ENCODE measurements at places on chromosomes 2 and 18.

DNA sequence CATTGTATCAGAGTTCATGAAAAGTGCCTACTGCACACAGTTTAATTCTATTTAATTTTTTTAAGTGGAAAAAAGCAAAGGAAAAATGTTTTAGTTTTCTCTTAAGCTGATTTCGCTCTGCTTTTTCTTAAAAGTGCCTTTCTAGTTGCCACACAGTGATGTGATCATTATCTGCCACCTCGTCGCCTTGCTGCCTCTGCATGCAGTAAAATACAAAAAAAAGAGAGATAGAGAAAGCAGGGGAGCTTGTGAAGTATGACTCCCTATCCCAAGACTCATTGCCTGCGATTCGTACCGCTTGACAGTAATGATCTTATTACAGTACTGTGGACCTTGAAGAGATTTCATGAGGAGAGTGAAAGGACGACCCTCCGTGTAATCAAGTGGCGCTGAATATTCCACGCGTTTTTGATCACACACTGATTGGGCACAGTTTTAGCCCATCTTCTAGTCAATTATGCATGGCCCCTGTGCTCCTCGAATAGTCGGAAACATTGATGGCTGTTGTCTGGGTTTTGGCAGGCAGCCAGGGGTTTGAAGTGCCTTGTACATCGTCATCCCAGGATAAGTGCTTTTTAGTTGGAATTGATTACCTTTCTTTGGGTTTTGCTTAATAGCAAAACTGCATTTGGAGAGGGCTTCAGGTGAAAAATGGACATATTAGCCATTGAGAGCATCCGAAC, 188.3 kb downstream of the GBX2 start:
- DNase-seq: no peak

DNA sequence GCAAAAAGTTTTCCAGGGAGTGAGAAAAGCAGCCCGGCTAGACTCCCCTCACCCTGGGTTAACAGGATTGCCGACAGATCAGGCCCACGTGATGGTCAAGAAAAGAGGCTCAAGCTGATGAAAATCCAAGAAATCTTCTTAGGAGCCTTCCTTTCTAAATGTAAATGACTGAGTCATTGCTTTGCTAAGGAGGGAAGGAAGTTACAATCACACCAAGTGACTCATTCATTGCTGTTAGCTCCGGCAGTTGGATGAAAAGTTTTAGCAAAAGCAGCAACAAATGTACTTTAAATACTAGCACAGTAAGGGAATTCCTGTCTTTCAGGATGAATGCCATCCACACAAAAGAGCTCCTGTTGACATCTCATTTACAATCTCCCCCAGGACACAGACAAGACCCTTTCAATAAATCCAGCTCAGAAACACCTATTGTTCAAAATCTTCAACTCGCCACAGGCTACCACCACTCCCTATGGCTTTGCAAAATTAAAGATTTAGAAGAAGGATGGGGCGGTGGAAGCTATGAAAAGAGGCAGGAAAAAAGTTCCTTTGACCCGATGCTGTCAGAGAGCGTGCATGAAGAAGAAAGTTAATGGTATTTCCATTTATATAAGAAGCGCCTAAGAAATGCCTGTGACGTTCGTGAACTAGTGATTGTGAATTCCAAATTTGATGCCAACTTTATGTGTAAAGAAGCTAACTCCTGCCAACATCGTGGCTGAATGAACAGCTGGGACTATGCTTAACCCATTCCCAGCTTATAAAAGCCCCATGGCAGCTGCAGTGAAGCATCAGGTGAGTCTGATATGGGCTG, 153.7 kb downstream of the TGIF1 start:
- no peak for DNase-seq

GRCh38 chr18:74281011-74281979, 10.5 kb downstream of the CYB5A start:
- no peak for DNase-seq

DNA sequence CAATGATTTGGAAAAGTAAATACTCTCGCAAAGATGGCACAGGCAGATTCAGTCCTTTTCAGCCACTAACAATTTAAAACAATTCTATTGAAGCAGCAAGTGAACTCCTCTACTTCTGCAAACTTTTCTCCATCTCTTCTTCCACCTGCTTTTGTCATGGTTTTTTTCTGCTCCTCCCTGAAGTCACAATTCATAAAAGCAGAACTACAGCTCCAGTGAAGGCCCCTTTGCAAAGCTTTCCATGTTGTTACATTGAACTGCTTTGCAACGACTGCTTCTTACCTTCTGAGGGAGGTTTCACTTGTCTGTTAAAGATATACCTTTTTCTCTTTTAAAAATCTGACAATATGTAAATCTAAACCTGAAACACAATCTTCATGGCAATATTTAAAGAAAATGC, 3.7 kb upstream of the SERTAD2 start:
- DNase-seq: no peak

GRCh38 chr2:45498661-45499550, 112.2 kb downstream of the SRBD1 start:
- no peak for DNase-seq

- no peak for DNase-seq
These were observed 391.4 kb downstream of the DCDC2C start for GRCh38 chr2:4094743-4095142.

- no peak for DNase-seq
These were observed 18.5 kb downstream of the ACKR3 start for GRCh38 chr2:236587861-236588815.

- no peak for DNase-seq
These were observed 147.6 kb downstream of the THADA start for GRCh38 chr2:43448011-43448821.

GRCh38 chr2:209771474-209772289, at the start of gene UNC80:
UNC80 (plus strand) TSS chr2:209771832; CDS start chr2:209772073, 241 bp downstream.
- no peak for DNase-seq

DNA sequence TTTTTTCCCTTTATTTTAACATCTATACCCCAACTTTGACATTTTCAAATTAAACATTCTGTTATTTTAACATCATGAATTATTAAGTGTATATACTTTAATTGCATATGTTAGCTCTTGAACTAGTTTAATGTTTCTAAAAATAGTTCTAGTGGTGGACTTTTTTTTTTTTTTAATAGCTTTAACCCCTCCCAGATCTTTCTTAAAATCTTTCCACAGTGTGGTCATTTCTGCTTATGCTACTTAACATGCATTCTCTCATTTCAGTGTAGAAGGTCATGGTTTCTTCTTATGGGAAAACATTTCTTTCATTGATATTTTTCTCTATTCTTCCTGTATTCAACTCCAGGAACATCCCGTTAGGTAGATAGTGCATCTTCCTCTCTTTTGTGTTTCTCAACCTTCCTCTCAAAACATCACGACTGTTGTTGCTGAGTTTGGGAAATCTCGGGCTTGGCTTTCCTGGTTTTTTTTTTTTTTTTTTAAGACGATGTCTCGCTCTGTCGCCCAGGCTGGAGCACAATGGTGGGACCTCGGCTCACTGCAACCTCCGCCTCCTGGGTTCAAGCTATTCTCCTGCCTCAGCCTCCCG, 849 bp upstream of the TMEM18 start:
- DNase-seq: no peak

GRCh38 chr2:170191166-170191866, 13.4 kb downstream of the MYO3B start:
- no peak for DNase-seq

GRCh38 chr2:151999053-151999452, 99.8 kb downstream of the CACNB4 start:
- DNase-seq: no peak

- DNase-seq: no peak
These were observed 5.9 kb upstream of the ATP5MC3 start for GRCh38 chr2:175187378-175187777.

DNA sequence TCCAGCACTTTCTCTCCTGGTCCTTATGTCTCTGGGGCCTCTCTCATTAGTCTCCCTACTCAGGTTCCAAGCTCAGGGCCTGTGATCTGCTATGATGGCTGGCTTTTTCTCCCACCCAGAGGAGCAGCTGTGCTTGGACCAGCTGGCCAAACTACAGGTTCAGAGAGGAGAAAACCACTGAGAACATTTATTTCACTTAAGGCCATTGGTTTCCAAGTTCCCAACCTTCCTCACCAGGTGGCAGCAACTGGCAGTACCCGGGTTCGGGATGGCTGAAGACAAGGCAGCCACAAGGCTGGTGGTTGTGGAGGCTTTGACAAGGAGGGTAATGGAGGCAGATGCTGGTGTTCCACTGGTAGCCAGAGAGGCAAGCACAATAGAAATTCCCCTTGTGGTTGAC, 29.9 kb upstream of the SELENOI start:
- no peak for DNase-seq

DNA sequence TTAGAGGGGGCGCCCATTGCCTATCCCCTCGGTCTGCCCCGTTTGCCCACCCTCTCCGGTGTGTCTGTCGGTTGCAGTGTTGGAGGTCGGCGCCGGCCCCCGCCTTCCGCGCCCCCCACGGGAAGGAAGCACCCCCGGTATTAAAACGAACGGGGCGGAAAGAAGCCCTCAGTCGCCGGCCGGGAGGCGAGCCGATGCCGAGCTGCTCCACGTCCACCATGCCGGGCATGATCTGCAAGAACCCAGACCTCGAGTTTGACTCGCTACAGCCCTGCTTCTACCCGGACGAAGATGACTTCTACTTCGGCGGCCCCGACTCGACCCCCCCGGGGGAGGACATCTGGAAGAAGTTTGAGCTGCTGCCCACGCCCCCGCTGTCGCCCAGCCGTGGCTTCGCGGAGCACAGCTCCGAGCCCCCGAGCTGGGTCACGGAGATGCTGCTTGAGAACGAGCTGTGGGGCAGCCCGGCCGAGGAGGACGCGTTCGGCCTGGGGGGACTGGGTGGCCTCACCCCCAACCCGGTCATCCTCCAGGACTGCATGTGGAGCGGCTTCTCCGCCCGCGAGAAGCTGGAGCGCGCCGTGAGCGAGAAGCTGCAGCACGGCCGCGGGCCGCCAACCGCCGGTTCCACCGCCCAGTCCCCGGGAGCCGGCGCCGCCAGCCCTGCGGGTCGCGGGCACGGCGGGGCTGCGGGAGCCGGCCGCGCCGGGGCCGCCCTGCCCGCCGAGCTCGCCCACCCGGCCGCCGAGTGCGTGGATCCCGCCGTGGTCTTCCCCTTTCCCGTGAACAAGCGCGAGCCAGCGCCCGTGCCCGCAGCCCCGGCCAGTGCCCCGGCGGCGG, 1.7 kb downstream of the MYCN start:
- DNase-seq: no peak

GRCh38 chr18:55384551-55385275, 203.3 kb downstream of the TCF4 start:
- DNase-seq: no peak

GRCh38 chr18:9068346-9068745, 34.2 kb upstream of the NDUFV2 start:
- DNase-seq: no peak

GRCh38 chr2:69955029-69955428, 6.4 kb downstream of the ASPRV1 start:
- no peak for DNase-seq

DNA sequence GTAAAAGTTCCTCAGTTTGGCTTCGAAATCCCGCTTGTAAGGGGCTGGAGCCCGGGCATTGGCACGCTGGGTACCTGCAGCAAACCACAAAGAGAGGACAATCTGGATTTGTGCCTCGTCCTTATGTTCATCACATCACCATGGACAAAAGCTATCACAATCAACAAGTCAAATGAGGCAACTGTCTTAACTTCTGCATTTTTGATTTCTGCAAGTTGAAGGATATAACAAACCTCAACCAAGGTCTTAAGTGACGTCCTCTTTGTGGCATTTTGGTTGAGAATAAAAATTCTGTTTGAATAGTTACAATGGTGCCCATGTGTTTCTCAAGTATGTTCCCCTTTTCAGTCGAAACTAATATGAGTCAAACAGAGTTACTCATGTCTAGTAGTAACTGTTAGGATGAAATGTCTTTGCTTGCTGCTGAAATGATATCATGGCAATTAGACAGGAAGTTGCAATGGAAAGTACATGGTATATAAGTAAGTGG, 70.8 kb upstream of the STK17B start:
- DNase-seq: no peak

DNA sequence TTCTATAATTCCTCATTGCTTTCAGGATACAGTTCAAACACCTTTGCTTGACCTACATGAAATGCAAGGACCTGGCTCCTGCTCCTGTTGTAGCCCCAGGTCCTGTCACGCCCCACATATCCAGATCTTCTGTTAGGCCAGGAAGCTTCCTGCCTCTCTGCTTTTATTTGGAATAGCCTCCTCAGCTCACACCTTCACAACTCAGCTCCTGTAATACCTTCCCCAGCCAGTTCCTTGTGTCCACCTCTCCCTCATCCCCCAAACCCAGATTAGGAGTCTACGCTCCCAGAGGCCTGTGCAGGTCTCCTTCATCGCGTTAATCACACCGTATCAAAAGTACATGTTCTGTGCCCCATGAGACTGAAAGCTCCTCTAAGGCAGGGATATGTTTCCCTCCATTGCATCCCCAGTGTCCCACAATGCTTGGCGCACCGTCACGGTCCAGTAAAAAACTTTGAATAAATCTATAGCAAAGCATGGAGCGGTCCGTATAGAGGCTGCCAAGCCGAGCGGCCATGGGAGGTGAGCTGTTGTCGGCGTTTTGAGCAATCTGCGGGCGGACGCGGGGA, 371 bp downstream of the MDH1B start:
- no peak for DNase-seq

GRCh38 chr18:47418746-47419145, 167.3 kb upstream of the SKOR2 start:
- DNase-seq: no peak

DNA sequence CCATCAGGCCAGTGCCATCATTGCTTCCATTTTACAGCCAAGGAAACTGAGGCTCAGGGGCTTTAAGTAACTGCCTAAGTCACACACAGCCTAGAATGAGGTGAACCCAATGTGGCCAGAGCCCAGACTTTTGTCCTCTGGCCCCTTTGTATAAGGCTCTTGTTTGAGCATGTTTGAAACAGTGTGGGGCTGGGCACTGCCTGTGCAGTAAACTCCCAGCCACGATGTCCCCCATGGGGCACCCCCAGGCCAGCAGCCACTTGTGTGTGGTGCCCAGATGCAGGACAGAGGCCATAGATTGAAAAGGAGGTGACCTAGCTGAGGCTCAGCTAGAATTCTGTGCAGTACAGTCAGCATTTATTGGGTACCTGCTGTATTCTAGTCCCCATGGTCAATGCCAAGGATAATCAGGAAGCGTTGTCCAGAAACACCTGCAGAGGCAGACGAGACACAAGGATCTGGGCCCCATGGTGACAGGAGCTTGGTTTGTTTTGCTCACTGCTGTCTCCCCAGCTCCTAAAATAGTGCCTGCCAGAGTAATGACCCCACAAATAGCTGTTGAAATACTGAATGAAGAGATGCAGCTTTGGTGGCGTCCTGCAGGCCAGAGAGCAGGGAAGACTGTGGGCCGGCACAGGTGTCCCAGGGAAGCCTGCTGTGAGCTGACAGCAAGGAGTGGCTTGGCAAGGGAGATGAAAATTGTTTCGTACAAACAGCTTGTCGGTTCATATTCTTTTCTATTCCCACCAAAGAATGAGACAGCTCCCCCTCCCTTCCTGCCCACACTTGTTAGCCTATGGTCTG, 160.7 kb downstream of the LDLRAD4 start:
- DNase-seq: no peak

- DNase-seq: no peak
These were observed 215.4 kb downstream of the AGAP1 start for GRCh38 chr2:235709124-235709813.

DNA sequence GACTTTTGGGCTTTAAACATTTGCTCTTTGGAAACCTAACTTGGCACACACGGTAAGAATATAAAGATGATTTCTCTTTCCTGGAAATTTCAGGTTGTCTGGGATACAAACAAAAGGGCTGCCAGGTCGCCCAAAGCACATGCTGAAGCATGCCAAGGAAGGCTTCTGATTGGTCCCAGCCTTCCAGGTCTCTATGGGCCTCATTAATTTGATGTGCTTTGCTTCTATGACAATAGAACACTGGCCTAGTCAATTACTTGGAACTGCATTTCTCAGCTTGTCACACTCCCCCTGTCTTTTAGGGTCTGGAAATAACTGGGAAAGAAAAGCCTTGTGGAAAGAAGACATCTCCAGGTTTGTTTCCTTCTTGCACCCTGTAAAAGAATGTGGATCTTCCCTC, 228.9 kb downstream of the ADCYAP1 start:
- no peak for DNase-seq
